ENCODE measurements at places on chromosomes 11 and 22.

DNA sequence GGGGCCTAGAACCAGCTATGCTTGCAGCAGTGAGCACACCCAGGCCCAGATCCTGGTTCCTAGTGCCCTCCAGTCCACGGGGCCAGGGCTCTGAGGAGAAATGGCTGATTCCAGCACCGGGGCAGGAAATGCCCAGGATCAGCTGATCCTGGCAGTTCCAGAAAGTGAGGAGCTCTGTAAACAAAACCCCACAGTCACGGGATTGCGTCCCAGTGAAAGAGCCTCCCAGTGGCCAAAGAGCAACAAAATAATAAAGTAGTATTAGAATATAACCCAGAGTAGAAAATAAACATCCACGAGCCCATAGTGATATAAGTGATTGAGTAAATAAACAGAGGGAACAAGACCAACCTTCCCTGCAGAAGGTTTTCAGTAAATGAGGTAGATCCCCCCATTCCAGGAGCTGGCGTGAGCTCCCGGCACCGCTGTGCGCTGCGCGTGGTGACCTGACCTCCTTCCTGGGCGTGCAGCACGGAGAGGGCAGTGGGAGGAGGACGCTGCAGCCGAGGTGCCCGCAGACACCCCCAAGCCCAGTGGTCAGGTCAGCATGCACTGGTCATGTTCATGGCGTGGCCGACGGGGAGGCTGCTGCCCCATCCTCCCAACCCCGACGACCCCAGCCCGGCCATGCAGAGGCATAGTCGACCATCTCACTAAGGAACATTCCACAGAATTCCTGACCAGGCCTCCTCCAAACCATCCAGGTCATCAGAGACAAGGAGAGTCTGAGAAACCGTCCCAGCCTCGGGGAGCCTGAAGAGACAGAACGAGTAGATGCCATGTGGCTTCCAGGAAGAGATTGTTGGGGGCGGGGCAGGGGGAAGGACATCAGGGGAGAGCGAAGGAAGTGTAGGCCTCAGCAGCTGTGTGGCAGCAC lies 19.8 kb downstream of the PTDSS2 start:
- no peak for DNase-seq

DNA sequence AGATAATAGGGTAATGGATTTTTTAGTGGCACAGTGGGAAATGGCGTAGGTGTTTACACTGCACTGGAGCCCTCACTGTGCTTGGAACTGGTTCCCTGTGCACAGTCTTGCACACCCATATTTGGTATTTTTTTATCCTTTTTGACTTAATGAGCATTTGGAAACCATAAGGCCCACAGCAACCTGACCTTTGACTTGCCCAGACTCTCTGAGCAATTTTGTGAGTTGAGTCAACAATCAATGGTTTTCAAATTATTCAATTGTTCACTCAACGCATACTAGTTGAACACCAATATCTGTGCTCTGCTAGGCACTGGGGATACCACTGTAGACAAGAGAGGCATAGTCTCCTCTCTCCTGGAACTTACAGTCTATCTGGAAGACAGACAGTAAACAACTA lies 14.3 kb downstream of the CD44 start:
- DNase-seq: no peak

DNA sequence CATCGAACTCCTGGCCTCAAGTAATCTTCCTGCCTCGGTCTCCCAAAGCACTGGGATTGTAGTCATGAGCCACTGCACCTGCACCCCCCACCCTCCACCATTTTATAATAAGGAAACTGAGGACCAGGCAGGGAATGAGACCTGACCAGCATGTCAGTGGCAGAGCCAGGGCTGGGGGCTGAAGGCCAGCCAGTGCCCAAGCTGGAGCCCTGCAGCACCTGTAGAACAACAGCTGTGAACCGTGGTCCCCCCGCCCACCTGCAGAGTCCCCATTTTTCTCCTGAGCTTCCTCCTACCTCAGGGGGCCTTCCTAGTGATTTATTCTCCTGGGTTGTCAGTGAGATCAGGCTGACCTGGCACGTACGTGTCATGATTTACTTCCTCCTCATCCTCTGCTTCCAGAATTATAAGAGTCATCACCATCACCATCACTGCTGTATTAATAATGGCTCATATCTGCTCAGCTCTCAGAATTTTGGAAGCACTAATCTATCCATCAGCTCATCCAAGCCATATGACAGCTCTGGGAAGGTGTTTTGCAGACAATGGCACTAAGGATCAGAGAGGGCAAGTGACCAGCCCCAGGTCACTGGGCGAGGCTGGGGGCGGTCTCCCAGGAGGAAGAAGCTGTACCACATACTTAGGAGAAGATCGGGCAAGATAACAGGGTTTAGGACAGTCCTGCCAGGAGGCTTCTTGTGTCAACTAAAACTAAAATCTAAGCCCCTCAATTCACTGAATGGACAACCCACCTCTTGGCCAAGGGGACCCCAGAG lies 5.5 kb upstream of the SLCO2B1 start:
- DNase-seq: no peak

GRCh38 chr11:2305788-2306451 lies 4.1 kb downstream of the TSPAN32 start:
- peak; percentile 37 for DNase-seq

DNA sequence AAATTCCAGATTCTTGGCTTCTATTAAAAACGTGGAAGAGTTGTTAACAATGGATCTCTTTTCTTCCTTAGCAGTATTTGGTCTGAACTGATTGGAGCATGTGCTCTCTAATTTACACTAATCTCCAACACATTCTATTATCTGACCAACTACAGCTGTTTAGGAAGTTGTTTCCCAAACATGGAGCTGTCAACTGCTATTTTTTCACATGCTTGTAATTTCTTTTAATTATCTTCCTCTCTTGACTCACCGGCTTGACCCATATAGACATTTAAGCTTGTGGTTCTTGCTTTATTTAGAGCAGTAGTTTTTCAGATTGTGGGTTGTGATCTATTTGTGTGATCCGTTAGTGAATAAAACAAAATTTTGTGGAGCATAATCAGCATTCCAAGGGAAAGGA lies 40.8 kb downstream of the CTNND1 start:
- DNase-seq: no peak

GRCh38 chr22:30744224-30744623 lies 49.5 kb downstream of the OSBP2 start:
- DNase-seq: no peak

GRCh38 chr22:40637183-40638150 lies 948 bp upstream of the MRTFA start:
- peak; percentile 76 for DNase-seq

DNA sequence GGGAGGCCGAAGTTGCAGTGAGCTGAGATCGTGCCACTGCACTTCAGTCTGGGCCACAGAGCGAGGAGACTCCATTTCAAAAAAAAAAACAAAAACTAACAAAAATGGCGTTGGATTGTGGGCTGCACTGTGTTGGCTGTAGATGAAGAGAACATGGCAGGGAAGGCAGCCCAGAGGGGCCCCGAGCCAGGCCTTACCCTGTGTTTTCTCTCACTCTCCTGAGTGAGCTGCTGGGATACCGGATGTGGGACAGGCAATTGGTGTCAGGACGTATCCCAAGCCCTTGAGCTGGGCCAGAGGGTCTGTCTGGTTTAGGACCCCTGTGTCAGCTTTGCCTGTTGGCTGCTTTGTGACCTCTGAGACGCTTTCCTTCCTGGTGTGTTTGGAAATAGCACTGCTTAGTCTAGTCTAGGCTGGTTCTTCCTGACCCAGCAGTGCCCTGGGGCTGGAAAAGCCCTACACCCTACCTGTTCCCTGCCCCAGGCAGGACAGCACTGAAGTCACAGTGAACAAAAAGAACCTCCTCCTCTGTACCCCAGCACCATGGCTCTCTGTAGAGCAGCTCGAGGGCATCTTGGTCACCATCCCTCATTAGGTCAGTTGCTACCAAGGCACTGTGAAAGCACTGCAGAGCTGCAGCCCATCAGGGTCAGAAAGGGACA lies 17.8 kb downstream of the CHADL start:
- no peak for DNase-seq

- DNase-seq: no peak
Measured at GRCh38 chr22:29901354-29901753, 18.4 kb downstream of the MTMR3 start.

- DNase-seq: no peak
Measured at GRCh38 chr11:61048368-61049062, 53.8 kb upstream of the CD5 start.

DNA sequence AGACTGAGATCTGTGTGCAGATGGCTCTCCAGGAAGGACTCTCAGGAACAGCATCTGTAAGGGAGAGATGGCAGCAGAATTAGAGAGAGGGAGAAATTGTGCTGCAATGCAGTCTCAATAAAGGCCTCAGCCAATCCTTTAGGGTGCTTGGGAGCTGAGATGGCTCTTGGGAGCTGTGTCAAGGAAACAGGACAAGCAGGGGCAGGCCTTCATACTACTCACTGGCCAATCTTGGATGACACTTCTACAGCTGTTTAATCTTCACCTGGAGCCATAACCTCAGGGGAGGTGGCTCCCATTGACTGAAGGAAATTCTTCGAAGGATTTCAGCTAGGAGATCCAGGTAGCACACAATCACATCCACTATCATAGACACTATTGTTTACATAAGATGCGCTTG lies 10.0 kb downstream of the OR5B21 start:
- no peak for DNase-seq

GRCh38 chr11:14015711-14016110 lies 53.2 kb downstream of the SPON1 start:
- DNase-seq: no peak

DNA sequence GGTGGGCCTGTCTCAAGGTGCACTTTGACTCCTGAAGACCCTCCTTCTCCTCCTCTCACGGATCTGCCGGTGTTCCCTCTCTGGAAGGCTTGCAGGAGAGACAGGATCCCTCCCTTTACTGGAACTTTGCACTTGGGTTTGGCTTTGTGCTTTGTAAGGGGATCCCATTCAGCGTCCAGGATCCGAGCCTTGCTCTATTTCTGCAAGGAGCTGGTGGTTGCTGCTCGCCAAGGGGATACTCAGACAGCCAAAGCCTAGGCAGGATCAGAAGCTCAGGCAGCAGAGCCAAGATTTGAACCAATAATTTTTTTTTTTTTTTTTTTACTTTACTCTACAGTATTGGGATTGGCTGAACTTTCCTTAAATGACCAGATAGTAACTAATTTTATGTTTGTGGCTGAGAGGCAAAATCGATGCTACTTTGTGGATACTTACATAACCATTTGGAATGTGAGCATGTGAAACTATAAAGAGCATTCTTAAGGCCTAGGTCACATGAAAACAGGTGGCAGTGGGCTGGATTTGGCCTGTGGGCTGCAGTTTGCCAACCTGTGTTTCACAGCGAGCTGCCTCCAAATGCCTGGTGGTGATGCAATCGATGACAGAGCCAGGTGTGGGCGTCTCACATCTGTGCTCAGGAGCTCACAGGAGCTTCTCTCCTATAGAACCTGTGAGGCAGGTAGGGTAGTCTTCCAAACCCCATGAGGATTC lies 25.2 kb downstream of the BCR start:
- no peak for DNase-seq

GRCh38 chr11:60175860-60176275 lies 7.0 kb downstream of the MS4A6A start:
- DNase-seq: no peak

GRCh38 chr11:96061730-96062129 lies 137.8 kb upstream of the MTMR2 start:
- no peak for DNase-seq

- DNase-seq: no peak
Measured at GRCh38 chr11:124977006-124977405, 23.0 kb downstream of the CCDC15 start.

- no peak for DNase-seq
Measured at GRCh38 chr22:19044381-19044780, 77.8 kb downstream of the DGCR2 start.

GRCh38 chr11:63616953-63617352 lies 2.7 kb upstream of the PLAAT3 start:
- no peak for DNase-seq

DNA sequence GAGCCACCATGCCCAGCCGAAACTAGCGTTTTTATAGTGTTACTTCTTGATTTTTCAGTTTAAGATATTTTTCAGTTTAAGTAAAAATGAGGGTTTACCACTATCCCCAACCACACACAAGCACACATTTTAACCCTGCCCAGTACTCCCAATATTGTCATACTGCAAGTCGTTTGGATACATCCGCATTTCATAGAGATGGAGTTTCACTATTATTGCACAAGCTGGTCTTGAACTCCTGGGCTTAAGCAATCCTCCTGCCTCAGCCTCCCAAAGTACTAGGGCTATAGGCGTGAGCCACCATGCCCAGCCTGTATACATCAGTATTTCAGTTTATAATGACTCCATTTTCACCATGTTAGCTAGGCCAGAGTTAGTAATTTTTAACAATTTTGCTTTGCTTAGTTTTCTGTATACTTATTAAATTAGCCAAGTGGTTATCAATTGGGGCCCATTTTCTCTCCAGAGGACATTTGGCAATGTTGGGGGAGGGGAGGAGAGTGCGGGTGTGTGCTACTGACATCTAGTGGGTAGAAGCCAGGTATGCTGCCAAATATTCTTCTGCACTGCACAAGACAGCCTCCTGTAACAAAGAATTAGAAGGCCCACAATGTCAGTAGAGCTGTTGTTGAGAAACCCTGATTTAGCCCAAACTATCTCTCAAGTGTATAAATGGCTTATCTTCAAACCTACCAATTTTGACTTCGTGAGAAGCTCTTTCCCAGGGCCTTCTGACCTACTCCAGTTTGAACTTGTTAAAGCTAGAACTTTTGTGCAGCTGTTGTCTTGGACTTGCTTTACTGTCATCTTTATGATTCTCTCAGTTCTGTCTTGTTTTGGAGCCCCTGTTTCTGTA lies 7.3 kb downstream of the USP47 start:
- DNase-seq: peak; percentile 59

DNA sequence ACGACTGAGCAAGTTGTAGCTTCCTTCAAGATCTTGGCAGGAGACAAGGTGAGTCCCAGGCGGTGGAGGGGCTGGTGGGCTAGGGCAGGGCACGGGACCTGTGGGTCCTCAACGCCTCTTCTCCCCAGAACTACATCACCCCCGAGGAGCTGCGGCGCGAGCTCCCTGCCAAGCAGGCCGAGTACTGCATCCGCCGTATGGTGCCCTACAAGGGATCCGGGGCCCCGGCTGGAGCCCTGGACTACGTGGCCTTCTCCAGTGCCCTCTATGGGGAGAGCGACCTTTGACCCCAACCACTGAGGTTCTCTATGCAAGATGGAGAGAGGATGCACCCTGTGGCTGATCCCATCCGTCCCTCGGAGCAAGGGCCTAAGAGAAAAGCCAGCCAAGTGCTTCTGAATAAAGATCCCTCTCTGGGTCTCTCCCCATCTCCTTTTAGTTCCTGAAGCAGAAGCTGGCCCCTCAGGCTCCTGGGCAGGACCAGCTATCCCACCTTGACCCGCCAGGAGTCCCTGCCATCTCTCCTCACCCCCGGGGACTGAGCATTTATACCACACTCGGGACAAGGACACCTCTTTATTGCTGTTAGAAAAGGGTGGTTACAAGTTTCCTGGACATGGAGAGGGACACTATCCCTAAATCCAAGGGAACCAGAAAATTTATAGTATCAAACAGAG lies 5.4 kb downstream of the CTSF start:
- DNase-seq: no peak

- DNase-seq: no peak
Measured at GRCh38 chr11:27266125-27266524, 96.9 kb downstream of the CCDC34 start.

DNA sequence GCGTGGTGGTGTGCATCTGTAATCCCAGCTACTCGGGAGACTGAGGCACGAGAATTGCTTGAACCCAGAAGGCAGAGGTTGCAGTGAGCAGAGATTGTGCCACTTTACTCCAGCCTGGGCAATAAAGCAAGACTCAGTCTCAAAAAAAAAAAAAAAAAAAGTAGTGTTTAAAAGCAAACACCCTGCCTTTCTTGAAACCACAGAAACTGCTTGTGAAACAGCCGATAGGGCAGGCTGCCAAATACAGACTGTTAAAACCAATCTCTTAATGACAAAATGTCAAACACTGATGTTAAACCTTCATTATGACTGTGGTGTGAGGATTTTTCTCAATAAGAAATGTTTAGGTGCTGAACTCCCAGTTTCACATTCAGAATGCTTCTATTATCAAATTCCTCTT lies 27.3 kb downstream of the MARK2 start:
- DNase-seq: peak; percentile 83

Data from stimulated activated CD8-positive, alpha-beta memory T cell treated with anti-CD3 and anti-CD28 coated beads, Interleukin-4, amount 100 ng/mL, for 48 hours (primary cell).